ENCODE measurements at places on chromosomes 6 and 20. TPM values are rescaled to one million over a fixed set of nuclear protein-coding genes. Genes with fewer than 3 reads are reported as not detected.

DNA sequence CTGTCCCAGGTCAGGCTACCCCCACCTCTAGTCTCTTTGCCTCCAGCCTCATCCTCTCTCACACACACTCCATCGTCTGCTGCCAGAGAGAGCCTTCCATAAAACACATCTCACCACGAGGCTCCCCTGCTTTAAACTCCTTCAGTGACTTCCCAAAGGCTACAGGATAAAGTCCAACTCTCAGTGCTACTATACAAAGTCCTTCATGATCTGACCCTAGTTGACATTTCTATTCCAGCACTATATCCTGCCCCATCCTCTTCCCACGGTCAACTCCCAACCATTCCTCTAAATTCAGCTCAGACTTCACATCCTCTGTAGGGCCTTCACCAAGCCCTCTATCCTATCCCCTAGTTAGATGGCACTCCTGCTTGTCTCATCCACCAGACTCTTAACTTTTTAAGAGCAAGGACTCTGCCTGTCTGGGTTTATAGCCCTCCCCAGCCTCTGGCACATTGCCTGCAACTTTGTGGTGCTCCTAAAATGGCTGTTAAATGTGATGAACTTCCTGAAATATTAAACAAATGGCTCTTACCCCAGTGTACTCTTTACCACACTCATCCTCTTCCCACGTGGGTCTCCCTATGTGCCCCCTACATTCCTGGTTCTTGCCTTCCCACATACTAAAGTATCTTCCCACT lies 36.1 kb downstream of the KIF16B start:
- DNase-seq, result no peak
- peaks cover 14% of the 10 kb centered on the region for H3K4me1 ChIP-seq
- H3K27me3 ChIP-seq, result no peaks in the 10 kb centered on the region
- H3K27ac ChIP-seq, result no peak overlapping the region
- H3K36me3 ChIP-seq, result no peaks in the 10 kb centered on the region

DNA sequence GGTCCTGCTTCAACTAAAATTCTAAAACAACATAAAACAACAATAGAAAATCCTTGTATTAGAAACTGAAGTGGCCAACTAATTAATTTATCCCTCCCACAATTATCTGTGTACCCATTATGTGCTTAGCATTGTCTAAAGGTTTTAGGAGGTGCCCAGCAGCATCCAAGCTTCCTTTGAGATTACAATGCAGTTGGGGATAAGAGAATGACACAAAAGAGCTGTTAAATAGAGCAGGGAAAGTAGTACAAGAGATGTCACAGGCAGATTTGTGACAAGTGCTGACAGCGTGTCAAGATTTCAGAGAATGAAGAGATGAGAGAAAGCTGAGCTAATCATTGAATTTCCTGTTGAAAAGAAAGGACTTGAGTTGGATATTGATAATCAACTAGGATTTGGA lies 204.8 kb downstream of the OTOR start:
- DNase-seq, result no peak
- no peaks in the 10 kb centered on the region for H3K36me3 ChIP-seq
- H3K4me1 ChIP-seq, result no peaks in the 10 kb centered on the region

GRCh38 chr6:153436351-153436750 lies 305.3 kb upstream of the RGS17 start:
- no peak overlapping the region for H3K4me3 ChIP-seq
- H3K27me3 ChIP-seq, result no peaks in the 10 kb centered on the region
- no peaks in the 10 kb centered on the region for H3K4me1 ChIP-seq
- DNase-seq, result no peak
- no peak overlapping the region for H3K27ac ChIP-seq

DNA sequence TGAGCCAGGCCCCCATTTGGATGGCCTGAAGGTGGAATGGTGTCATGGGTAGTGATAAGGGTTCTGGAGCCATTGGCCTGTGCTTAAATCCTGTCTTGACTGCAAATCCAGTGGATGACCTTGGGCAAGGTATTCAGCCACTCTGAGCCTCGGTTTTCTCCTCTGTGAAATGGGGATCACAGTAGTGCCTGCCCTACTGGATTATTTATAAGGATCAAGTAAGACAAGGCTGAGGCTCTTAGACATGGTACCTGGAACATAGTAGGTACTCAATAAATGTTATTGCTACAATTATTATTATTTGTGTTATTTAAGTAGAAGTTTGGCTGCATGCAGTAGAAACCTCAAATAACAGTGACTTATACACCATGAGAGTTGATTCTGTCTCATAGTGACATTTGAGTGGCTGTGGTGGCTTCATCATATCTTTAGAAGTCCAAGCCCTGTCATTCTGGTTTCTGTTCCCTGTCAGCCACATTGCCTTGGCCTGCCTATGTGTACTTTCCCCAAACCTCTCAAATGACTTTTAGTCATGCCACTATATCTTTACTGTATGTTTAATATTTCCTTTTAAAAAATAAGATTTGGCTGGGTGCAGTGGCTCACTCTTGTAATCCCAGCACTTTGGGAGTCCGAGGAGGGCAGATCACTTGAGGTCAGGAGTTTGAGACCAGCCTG lies 37.6 kb upstream of the CHMP4B start:
- no peaks in the 10 kb centered on the region for H3K27me3 ChIP-seq
- DNase-seq, result no peak
- no peaks in the 10 kb centered on the region for H3K4me1 ChIP-seq
- no peaks in the 10 kb centered on the region for H3K36me3 ChIP-seq

DNA sequence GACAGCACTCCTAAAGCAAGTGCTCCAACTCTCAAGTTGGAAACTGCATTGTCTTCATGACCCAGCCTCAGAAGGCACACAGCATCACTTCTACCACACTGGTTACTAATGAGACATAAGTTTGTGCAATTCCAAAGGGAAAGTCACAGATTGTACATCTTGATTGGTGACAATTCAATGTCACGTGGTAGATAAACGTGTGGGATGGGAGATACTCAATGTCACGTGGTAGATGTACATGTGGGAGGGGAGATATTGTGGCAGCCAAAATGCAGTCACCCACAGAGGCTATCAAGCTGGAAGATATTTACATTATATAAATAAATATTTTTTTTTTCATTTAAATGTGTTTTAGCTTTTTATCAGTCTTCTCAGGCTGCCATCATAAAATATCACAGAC lies 393.3 kb downstream of the KIF16B start:
- DNase-seq, result no peak
- no peaks in the 10 kb centered on the region for H3K4me1 ChIP-seq
- no peaks in the 10 kb centered on the region for H3K27me3 ChIP-seq
- H3K4me3 ChIP-seq, result no peak overlapping the region

- no peaks in the 10 kb centered on the region for H3K27me3 ChIP-seq
- no peak overlapping the region for H3K4me3 ChIP-seq
- no peaks in the 10 kb centered on the region for H3K36me3 ChIP-seq
- no peak for DNase-seq
- H3K4me1 ChIP-seq, result no peaks in the 10 kb centered on the region
- H3K27ac ChIP-seq, result no peak overlapping the region
Observed at GRCh38 chr6:142071981-142072380, 60.7 kb upstream of the GJE1 start.

DNA sequence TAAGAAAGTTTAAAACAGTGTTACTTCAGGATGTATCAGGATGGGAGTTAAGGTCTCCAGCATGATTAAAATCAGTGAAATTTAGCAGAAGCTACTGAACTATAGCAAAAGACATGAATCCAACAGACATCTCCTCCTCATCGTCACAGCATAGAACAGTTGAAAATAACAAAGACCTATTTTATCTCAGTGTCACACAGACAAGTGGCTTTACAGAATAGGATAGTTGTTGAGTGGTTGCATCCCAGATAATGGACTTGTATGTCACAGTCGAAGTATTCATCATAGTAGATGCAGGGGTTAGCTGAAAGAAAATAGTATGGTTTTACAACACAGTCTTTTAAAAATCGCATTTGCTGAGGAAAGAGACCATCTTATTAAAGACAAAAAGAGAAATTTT lies 31.2 kb downstream of the CRISP1 start:
- no peaks in the 10 kb centered on the region for H3K36me3 ChIP-seq
- DNase-seq, result no peak
- H3K27ac ChIP-seq, result no peak overlapping the region
- no peaks in the 10 kb centered on the region for H3K4me1 ChIP-seq
- H3K4me3 ChIP-seq, result no peak overlapping the region

GRCh38 chr6:29633534-29633905 lies 537 bp upstream of the GABBR1 start:
- H3K27me3 ChIP-seq, result no peaks in the 10 kb centered on the region
- peak overlapping the region; percentile 84 for H3K4me3 ChIP-seq
- no peaks in the 10 kb centered on the region for H3K36me3 ChIP-seq
- DNase-seq, result no peak

DNA sequence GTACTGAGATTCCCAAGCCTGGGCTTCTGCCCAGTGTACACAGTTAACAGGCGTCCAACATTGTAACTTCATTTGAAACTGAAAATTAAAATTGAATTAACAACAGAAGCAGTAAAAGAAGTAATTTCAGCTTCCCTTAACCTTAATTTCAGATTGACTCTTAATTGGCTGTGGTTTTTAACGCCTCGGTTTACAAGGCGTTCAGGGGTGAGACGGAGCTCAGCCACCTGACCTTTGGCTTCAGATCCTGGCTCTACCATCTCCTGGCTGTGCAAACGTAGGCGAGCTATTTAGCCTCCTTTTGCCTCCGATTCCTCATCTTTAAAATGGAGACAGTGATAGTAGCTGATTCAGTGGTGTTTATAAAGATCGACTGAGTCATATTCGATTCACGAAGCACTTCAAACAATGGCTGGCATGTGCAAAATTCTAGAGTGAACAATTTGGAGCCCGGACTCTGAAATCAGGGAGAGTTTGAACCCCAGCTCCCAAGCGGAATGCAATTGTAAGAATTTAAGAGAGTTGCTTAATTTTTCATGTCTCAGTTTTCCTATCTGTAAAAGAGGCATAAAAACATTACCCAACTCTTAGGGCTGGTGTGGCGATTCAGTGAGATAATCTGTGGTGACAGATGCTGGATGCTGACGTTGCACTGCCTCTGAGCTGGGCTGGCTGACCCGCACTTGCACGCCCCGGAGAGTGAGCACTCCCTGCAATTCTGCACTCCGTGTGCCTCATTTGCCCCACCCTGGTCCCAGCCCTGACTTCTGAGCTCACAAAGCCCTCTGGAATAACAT lies 23.5 kb upstream of the OCSTAMP start:
- H3K4me1 ChIP-seq, result peaks cover 3% of the 10 kb centered on the region
- H3K4me3 ChIP-seq, result no peak overlapping the region
- no peaks in the 10 kb centered on the region for H3K36me3 ChIP-seq
- no peak overlapping the region for H3K27ac ChIP-seq
- DNase-seq, result no peak

DNA sequence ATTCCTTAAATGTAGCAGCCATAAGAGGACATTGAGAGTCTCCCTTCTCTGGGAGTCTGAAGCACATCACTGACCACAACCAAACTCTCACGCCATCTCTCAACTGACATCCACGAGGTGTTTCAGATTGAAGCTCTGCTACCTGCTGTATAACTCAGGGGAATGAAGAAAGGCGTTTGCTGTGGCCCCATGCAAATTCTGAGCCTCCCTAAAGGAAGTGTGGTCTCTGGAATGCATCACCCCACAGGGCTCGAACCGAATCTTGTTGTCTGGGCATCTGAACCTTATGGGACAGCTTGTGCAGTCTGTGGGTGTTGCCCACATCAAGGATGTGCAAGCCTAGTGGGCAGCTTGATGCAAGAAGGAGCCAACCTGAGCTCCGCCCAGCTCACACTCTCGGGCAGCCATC lies 10.9 kb downstream of the PMEPA1 start:
- no peaks in the 10 kb centered on the region for H3K27me3 ChIP-seq
- no peaks in the 10 kb centered on the region for H3K4me1 ChIP-seq
- no peak overlapping the region for H3K4me3 ChIP-seq
- no peak for DNase-seq
- no peak overlapping the region for H3K27ac ChIP-seq

DNA sequence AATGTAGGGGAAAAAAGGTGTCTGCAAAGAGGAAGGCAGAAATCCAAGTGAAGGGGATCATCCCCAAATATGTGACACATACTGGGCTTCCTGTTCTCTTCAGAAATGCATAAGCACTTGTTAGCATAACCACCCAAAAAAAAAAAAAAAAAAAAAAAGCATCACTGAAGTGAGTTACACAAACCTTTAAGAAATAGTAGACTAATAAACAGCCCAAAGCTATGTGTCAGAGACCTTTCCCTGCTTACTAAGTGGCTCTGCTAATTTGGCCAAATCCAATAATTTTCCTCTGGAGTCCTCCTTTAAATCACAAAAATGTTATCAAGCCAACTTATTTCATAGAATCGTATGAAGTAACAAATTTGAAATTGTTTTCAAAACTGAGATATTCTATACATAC lies 7.5 kb upstream of the DST start:
- H3K27me3 ChIP-seq, result no peaks in the 10 kb centered on the region
- H3K36me3 ChIP-seq, result no peaks in the 10 kb centered on the region
- H3K27ac ChIP-seq, result no peak overlapping the region
- DNase-seq, result no peak
- H3K4me3 ChIP-seq, result no peak overlapping the region
- H3K4me1 ChIP-seq, result no peaks in the 10 kb centered on the region

DNA sequence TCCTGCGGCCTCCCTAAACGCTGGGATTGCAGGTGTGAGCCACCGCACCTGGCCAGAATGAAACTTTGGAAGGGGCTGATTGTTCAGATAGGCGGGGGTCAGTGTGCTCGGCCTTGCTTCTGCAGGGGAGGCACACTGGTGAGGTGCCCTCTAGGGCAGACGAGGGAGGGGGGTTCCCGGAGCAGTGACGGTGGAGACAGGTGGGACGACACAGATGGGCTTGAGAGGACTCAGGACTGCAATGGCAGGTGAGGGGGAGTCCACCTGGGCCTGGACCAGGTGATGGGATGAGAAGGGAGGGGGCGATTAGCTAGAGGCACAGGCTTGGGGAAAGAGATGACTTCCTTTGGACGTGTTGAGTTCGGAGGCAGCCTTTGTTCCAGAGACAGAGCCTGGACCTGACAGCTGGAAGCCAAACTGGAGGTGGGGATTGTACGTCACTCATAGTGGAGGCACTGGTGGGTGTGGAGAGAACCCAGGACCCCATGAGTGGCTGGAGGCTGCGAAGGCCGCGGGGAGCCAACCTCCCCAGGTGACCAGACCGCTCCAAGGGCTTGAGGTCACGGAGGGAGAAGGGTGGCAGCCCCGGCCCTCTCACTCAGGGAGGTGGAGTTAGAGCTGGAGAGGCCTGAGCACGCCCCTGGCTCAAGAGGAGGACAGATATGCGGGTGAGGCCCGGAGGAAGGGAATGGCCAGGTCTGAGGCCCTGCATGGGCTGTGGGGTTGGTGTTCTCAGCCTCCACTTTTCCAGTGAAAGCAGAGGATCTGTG lies 10.5 kb upstream of the MAP1LC3A start:
- no peak for DNase-seq
- no peak overlapping the region for H3K27ac ChIP-seq
- no peak overlapping the region for H3K4me3 ChIP-seq
- no peaks in the 10 kb centered on the region for H3K27me3 ChIP-seq
- no peaks in the 10 kb centered on the region for H3K36me3 ChIP-seq

- no peak for DNase-seq
- no peaks in the 10 kb centered on the region for H3K27me3 ChIP-seq
- H3K4me1 ChIP-seq, result peaks cover 11% of the 10 kb centered on the region
- H3K4me3 ChIP-seq, result no peak overlapping the region
Observed at GRCh38 chr6:149608381-149608982, 40.0 kb downstream of the KATNA1 start.

- no peak overlapping the region for H3K4me3 ChIP-seq
- H3K36me3 ChIP-seq, result no peaks in the 10 kb centered on the region
- no peaks in the 10 kb centered on the region for H3K4me1 ChIP-seq
- DNase-seq, result no peak
Observed at GRCh38 chr6:135195522-135195921, 14.4 kb downstream of the MYB start.

HLA-DRA gene
- 50.2 TPM for total RNA-seq

LBP gene
- 0.87 TPM for total RNA-seq

OOEP gene
- 26.9 TPM for total RNA-seq

SMOC2 gene
- total RNA-seq, result 140 TPM

BLTP3A gene
- total RNA-seq, result 44.1 TPM

MLIP gene
- total RNA-seq, result 0.63 TPM

Data from testis (tissue), 5 donors.